ENCODE measurements at places on chromosomes 1 and 21.

- DNase-seq, result no peak
Measured at GRCh38 chr1:214793708-214794107, 190.7 kb downstream of the CENPF start.

GRCh38 chr1:47395433-47395832 is 20.7 kb upstream of the FOXE3 start:
- DNase-seq, result no peak

DNA sequence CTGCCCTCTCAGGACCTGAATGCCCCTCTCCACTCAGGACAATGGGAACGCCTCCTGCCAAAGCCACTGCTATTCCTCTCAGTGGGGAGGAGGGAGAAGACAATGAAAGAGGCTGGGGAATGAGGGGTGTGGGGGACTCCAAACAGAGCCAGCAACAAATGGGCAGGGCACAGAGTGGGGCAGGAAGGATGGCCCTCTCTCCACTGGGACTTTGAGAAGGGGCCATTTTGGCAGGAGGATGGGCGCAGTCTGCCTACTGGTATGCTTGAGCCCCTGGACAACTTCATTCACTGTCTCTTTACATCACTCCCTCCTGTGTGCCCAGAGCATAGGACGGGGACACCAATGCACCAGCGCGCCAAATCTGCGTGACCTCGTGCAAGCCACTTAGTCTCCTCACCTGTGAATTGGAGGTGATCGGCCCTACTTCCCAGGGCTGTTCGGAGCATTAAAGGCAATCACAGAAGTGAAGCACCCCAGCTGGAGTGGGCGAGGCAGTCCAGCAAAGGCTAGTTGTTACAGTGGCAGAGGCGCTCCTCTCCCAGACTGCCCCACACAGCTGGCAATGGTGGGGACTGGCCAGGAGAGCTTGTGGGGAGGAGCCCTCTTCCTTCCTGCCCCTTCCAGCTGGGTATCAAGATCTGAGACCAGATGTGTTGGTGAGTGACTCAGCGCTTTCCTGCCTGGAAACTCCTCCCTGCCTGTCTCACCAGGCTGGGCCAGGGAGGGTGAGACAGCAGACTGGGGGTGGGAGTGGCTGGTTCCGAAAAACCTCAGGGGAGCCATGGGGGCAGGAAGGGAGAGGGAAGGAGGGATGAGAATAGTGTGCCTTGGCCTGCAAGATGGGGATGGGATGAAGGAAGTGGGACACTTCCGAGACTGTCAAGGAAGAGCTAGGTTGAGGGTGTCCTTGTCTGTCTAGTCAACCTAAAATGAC is 22.4 kb upstream of the SYNC start:
- DNase-seq, result no peak

GRCh38 chr1:46288485-46289133 is 14.8 kb downstream of the LRRC41 start:
- no peak for DNase-seq

DNA sequence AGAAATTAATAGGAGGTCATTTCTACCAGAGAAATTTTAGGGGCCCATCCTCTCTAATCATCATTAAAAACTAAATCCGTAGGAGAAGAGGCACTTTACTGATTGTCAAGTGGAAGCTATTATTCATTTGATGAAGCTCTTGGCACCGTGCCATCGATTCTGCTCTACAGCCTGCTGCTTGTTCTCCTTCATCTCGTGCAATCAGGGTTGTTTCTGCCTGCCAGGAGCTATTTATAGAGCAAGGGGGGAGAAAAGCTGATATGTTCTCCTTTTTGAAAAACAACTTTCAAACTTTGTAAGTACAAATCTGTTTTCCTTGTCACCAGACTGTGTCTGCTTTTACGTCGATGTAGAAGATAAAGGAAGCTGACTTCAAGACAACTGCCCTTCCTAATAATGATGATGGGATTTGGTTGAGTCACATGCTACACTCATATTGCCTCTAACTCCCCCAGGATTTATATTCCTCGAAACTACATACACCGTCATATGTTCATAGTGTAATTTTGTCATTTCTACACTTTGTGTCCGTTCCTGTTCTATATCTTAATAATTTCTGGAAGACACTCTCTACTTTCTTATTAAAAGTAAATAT is 169.6 kb upstream of the LHX8 start:
- DNase-seq, result no peak

- no peak for DNase-seq
Measured at GRCh38 chr1:163442895-163443294, 121.1 kb downstream of the NUF2 start.

DNA sequence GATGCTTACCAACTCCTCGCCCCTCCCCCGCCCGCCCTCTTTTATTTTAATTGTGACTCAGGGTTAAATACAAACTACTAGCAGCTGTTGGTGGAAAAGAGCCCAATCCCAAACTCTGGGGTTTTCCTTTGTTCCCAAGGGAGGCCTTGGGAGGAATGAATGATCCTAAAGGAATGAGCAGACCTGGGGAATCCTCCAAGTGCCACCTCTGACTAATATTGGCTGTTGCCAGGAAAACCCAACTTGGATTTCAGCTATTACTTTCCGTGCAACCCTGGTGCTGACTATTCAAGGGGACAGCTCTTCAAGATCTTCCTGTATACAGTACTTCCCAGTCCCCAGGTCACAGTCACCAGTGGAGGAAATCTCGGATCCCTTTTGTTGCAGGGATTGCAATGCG is 1.3 kb upstream of the S100A10 start:
- no peak for DNase-seq

- DNase-seq, result no peak
Measured at GRCh38 chr1:116871779-116872146, 38.0 kb upstream of the PTGFRN start.

GRCh38 chr1:107782217-107782845 is 182.6 kb downstream of the VAV3 start:
- peak; percentile 62 for DNase-seq

- DNase-seq, result no peak
Measured at GRCh38 chr1:55053265-55053954, 14.1 kb downstream of the PCSK9 start.

GRCh38 chr1:84780000-84780716 is 89.9 kb upstream of the SSX2IP start:
- no peak for DNase-seq
